GDM1 (cell line): ENCODE measurements at places on chromosomes 6 and 20.

GRCh38 chr20:35742741-35743523, 872 bp upstream of the RBM39 start:
- DNase-seq, result peak; percentile 26

DNA sequence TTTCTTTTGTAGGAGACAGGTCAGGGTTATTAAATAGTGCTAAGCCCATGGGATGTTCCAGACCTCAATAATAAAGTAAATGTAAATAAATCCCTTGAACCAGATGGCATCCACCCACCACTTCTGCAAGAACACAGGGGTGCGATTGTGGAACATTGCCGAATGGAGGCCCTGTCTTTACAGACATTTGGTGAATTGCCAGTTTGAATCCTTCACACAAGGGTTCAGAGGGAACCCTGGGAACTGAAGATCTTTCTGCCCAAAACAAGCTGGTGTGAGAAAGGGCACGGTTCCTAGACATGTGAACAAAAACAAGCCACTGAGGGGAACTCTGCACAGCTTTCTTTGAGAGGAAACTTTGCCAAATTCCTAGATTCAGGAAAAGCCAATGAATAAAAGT, 30.2 kb upstream of the RNF8 start:
- DNase-seq, result no peak

DNA sequence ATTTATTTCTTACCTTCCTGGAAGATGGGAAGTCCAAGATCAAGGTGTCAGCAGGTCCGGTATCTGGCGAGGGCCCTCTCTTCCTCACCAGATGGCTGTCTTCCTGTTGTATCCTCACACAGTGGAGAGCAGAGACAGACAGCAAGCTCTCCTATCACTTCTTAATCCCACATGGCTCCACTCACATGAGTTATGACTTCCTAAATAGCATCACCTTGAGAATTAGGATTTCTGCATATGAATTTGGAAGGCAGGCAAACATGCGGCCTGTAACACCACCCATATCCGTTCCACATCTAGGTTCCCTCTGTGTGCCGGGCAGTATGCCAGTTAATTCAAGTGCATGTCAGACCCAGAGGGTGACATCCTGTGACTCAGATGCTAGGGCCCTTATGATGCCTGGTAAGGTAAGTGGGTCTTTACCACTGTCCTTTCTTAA, 2.1 kb downstream of the RAET1E start:
- peak; percentile 49 for DNase-seq

GRCh38 chr20:19923762-19924161, 93.4 kb upstream of the NAA20 start:
- no peak for DNase-seq

GRCh38 chr20:4791121-4791520, 69.4 kb downstream of the PRND start:
- DNase-seq, result no peak

DNA sequence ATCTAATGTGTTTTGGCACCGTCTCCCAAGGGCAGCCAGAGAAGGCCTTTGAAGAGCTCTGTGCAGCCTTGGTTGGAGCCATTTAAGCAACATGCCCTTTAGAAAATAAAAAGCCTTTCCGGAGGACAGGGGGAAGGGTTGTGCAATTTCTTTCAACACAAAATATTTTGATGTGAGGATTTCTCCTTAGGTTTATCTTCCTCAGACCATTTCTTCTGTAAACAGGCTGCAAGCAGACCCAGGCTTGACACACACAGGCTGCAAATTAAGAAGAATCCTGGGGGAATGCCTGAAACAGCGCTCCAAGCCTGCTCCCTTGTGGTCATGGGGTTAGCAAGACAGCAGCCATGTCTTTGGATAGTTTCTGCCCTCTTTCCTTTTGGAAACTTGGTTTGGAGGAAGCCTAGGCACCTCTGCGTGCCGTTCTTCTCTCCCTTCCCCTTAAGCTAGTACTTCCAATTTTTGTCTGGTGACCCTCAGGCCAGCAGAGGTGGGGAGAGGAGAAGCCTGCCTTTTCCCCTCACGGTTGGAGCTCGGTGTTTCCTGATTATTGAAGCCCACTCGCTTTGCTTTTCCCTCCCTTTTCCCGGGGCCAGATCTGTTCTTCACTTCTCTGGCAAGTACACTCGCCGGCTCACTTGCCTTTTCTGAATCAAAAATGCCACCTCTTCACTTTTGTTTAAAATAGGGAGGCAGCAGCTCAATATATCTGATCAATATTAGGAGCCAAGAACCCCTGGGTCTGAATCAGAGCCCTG, 39.6 kb upstream of the NOX3 start:
- no peak for DNase-seq

DNA sequence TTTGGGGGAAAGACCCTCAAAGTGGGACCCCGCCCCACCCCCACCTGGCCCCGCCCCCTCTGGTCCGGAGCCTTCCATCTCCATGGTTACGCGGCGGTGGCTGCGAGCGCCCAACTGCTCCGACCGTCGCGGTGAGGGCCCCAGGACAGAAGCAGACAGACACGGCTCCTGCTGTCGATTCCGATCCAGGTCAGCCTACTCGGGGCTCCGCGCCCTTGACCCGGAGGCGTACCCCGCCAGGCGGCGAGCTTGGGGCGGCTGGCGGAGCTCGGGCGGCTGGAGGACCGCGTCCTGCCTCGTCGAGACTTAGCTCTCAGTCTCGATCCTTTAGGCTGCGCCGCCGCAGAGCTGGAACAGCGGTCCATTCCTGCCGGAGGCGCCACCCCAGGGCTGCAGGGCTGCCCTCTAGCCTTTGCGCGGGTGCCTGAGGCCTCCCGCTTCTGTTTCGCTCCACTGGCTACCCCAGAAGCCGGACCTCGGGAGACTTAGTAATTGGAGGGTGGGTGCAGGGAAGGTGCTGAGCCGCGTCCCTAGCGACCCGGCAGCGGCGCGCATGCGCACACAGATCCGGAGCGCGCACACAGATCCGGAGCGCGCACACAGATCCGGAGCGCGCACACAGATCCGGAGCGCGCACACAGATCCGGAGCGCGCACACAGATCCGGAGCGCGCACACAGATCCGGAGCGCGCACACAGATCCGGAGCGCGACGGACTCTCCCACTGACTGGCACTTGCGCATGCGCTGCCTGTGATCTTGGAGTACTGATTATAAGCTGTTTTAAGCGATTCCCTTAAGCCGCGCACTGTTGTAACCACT, at the start of gene CFAP206:
CFAP206 (plus strand) TSS at position 72 of the 820 bp plus-strand sequence. CDS start 1,868 bp downstream, outside the sequence.
- peak; percentile 75 for DNase-seq
